ENCODE measurements at places on chromosomes 12 and 14. TPM values are rescaled to one million over a fixed set of nuclear protein-coding genes. Genes with fewer than 3 reads are reported as not detected.

Gene STXBP6
- 28.7 TPM for total RNA-seq

DNA sequence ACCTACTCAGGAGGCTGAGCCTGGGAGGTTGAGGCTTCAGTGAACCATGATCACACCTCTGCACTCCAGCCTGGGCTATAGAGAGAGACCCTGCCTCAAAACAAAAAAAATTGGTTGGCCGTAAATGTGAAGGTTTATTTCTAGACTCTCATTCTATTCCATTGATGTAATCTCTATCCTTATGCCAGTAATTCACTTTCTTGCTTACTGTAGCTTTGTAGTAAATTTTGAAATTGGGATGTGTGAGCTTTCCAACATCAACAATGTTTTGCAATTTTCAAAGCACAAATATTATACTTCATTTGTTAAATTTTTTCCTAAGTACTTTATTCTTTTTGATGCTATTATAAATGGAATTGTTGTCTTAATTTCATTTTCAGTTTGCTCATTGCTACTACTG, 24.6 kb downstream of the LIN52 start:
- no peak for DNase-seq

GRCh38 chr12:111269718-111270117, 99.2 kb downstream of the PHETA1 start:
- DNase-seq: no peak

- DNase-seq: no peak
Measured at GRCh38 chr12:94318181-94318580, 141.5 kb downstream of the CEP83 start.

- no peak for DNase-seq
Measured at GRCh38 chr12:9866860-9867269, 2.3 kb downstream of the CLEC2B start.

Gene TEP1
- total RNA-seq: 7.8 TPM

Data from heart right ventricle (tissue), 16 donors.